ENCODE measurements at places on chromosomes 2 and 18.

DNA sequence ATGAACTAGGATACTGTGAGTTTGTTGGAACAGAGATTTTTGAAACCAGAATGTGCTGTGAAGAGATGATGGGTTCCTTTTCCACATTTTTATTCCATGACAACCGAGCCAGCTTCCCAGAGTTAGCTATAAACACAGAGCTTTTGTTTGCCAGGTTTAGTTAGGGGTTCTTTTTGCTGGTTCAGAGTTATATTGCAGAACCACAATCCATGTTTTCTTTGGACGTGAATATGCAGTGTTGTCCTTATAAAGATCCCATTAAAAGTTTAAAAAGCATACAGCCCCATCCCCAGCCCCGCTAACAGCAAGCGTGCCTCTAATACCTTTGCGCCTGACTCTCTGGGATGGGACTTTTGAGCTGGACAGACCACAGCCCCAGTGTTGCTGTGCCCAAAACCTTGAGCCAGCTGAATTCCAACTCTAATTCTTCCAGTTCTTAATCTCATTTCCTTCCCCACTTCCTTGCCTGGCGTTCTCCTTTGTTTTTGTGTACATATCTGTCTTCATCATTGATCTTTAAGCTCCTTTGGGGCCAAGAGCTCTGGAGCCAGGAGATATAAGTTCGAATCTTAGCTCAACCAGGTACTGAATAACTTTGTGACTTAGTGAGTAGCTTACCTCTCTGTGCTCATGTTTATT, 72.3 kb downstream of the SPATS2L start:
- DNase-seq, result no peak

DNA sequence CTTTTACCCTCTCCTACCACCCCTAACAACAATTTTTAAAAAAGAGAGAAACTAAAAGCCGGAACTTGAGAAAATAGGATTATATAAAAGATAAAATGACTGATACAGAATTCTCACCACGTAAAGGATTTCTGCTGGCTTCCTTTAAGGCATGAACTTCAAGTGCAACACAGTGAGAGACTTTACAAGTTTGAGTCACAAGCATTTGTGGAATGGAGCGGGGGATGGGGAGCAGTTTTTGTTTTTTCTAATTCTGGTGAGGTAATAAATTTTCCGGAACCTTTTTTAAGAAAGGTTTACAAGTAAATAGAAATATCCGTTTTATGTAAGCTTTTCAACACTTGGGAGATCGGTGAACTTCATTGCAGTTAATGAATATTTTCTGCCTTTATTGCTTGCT, 1.8 kb upstream of the CDH2 start:
- no peak for DNase-seq

GRCh38 chr2:174337337-174338146, 2.8 kb downstream of the SP9 start:
- no peak for DNase-seq

DNA sequence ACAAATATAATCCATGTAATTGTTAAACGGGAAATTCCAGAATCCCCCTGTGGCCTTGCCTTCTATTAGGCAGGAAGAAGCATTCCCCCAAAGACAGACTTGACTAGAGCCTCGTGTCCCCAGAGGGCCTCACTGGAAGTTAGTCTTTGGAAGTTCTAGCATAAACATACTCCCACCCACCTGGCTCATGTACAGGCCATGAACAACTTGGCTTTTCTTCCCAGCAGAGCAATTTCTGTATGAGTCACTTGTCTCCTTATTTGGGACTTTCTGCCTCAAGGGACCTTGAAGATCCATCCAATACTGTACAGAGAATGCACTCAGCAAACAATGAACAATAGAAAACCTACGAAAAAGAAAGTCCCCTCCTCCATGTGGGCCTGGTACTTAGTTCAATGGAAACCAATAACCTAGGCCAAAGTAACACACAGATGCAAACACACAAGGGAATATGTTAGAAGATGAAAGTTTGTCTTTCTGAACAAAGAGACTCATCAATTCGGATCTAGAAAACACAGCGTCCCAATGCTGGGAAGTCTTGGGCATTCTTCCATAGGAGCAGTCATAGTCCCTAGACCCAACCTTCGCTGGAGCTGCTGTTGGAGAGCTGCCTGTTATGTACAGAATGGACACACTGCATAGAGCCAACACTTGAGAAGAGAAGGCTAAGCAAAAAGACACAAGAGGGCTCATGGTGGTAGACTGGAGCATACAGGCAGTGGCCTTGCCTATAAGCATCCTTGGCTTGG, 303.5 kb downstream of the HRH4 start:
- DNase-seq, result no peak

- DNase-seq, result no peak
Measured at GRCh38 chr2:208042041-208042440, 16.7 kb upstream of the PLEKHM3 start.

- no peak for DNase-seq
Measured at GRCh38 chr2:127170021-127170420, 50.1 kb downstream of the CYP27C1 start.

- DNase-seq, result no peak
Measured at GRCh38 chr2:138444411-138444810, 57.2 kb upstream of the SPOPL start.

DNA sequence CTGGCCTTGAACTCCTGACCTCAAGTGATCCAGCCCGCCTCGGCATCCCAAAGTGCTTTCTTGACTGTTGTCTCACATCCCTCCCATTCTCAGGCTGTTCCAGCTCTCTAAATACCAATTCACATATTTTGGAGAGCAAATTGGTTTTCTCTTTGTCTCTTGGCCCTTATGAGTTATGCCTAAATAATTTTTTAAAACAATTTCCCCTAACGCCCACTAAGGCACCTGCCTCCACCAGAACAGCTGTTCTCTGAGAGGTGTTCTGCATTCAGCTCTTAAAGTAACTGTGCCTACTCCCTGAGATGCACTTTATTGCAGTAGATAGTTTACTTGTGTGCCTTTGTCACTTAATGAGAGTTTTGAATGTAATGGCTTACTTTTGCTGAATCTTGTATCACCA, 6.9 kb downstream of the CCDC195 start:
- no peak for DNase-seq

DNA sequence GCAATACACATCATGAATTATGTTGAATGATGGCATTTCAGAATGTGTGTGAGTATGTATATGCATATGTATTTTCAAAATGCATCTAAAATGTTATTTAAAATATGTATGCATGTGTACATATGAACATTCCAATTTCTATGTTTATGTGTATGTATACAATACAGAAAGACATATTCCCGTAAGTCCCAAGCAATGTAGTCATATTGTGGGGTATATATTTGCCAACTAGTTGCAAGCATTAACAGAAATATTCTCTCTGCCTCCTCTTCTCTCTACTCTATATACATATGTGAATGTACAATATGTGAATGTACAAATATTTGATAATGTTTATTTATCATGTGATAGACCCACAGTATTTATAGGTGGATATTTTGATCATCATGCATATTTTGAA, 345.8 kb upstream of the ZEB2 start:
- DNase-seq, result no peak

- no peak for DNase-seq
Measured at GRCh38 chr2:204114295-204115136, 178.0 kb downstream of the ICOS start.

DNA sequence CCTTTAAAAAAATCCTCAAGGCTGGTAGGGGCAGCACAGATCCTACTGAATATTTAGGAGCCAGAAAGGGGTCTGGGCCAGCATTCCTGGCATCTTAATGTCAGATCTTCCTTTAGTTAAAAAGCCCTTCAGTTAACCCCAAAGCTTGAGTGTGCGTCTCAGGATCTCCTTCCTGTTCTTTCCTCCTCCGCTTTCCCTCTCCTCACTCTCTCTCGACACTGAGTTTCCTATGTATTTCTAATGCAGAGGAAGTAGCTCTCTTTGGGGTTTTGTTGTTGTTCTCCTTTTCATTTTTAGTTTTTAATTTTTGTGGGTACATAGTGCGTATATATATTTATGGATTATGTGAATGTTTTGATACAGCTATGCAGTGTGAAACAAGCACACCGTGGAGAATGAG, 109.9 kb upstream of the COPS8 start:
- no peak for DNase-seq

GRCh38 chr2:53442093-53442492, 325.5 kb upstream of the CHAC2 start:
- no peak for DNase-seq

All from stimulated activated CD8-positive, alpha-beta memory T cell treated with anti-CD3 and anti-CD28 coated beads, Interleukin-7, amount 100 ng/mL, for 1 hour (primary cell).